ENCODE measurements at places on chromosomes 12 and 14.

GRCh38 chr14:70029296-70030132 is 150.3 kb downstream of the SMOC1 start:
- no peak for DNase-seq

DNA sequence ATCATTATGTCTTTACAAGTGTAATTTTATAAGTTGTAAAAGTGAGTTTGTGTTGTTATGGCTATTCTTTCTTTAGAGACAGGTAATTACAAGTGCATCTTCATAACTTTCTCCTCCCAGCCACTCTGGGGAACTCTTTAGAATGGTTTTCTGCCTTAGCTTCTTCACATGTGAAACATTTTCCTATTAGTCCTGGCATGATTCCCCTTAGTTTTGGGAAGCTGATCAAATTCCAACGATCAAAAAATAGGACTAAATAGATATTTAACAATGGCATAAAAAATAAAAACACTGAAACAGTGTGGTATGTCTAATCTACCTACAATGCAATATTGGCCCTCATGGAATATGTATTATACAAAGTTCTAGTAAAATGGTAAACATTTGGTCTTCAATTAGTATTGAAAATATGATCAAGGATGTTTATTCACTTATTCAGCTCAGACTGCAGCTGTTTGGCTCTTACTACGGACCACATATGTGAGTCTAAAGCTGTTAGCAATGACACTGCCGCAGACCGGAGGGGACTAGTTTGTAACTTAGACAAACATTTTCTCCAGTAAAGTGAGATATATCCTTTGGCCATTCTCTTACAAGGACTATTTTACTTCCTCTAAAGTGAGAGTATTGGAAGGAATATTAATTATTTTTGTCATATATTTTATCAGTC is 890.8 kb upstream of the USP15 start:
- DNase-seq, result no peak

DNA sequence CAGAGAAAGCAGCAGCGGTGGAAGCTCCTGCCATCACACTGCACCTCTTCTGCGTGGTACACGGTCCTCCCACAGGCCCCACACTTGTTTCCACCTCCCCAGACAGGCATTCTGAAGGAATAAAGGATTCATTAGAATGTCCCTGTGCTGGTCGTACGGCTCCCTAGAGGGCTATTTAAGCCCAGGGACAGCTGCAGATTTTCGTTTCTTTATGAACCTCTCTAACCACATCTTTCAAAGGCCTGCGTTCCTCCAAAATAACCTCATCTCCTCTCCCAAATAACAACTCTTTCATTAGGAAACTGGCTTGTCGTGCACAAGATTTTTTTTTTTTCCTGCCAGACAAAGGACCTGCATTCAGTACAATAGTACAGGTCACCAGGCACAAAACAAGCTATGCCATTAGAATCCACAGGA is 12.7 kb downstream of the CSRP2 start:
- DNase-seq, result no peak

DNA sequence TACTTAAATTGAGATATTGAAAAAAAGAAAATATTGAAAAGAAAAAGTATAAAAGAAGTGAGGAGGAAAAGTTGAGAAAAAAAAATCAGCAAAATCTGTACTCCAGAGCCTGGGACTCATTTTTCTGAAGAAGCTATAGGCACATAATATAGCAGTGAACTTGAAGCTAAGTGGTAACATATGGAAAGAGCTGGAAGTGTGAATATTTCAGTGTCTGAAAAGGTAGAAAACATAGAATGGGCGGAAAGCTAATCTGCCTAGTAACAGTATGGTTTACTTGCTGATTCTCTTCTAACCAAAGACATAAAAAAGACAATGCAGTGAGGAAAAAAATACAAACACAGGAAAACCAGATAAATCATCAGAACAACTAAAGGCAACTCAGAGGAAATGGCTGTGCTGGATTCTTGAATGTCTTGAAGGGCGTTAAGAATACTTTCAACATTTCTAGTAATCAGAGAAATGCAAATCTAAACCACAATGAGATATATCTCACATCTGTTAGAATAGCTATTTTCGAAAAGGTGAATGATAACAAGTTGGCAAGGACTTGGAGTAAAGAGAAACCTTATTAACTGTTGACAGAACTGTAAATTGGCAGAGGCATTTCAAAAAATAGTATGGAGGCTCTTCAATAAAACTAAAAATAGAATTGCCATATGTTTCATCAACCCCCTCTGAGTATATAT is 784.6 kb downstream of the LRFN5 start:
- no peak for DNase-seq

- no peak for DNase-seq
Measured at GRCh38 chr12:115209230-115209629, 525.3 kb upstream of the TBX3 start.

DNA sequence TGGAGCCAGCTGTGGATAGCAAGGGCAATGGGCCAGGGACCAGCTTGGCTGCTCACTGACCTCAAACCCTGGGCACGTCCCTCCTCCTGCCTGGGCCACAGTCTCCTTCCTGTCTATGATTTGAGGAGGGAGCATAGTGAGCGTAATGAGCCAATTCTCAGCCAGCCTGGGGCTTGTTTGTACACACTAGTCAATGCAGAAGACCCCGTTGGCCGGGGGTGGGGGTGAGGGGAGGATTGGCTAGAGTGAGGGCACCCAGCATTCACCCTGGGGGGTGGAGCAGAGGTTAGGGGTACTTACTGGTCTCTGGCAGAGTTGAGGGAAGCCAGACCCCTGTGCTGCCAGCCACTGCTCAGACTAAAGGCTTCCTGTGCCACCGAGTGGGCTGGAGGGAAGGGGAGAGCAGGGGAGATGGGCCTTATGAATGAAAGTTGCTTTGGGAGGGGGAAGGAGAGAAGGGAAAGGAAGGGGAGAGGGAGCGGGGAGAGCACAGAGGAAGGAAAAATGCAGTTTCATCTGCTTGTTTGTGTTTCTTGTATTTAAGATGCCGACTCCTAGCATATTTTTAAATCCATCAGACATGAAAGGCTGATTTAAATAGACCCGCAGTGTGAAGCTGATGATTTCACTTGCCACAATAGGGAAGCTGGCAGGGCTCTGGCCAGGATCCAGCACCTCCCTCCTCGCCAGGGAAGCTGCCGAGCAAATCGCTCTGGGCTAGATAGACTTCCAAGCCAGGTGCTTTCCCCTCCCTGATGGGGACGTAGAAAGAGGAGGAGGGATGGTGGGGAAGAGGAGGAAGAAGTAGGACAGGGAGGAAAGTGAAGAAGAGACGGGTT is 114.0 kb downstream of the PRMT8 start:
- no peak for DNase-seq

- no peak for DNase-seq
Measured at GRCh38 chr12:69024413-69024812, 91.4 kb upstream of the CPM start.

DNA sequence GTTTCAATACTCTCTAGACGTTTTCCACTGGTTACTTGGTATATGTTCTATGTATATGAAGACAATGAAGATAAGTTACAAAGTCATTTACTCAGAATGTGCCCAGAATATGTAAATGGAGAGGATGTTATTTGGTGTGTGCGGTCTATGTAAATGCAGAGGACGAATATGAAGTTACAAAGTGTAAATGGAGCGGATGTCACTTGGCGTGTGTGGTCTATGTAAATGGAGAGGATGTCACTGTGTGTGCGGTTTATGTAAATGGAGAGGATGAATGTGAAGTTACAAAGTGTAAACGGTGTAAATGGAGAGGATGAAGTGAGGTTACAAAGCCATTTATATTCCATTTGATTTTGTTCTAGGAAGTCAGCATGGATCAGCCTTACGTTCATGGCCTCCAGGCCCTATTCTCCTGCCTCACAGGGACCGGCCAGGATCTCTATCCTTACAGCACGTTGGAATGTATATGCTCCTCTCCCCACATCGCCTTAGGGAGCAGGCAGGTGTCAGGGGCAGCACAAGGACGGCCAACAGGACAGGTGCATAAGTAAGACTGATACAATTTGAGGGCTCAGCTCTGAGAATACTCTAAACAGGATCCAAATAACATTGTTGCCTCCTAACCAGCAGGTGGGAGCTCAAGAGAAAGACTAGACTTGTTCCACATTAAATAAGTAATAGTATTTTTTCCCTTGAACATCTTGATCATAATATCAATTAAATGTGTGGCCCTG is 42.4 kb downstream of the GLRX5 start:
- no peak for DNase-seq

- no peak for DNase-seq
Measured at GRCh38 chr14:51460011-51460410, 191.7 kb upstream of the FRMD6 start.

- no peak for DNase-seq
Measured at GRCh38 chr14:61620130-61620946, 75.0 kb upstream of the HIF1A start.

DNA sequence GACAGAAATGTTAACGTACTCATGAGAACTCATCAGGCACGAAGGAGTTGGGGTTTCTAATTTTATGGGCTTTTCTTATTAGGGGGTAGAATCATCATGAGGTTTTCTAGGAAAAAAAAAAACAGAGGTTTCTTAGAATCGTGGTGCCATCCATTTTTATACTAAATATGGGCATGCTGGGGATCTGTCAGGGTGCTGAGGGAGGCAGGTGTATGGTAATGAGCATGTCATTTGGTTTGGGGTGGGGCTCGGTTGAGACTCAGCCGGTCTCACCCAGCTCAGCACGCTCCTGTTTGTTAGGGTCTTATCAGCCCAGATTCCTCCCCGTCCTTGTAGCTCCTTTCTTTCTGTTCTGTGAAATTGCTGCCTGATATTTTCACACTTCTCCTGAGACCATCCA is 98.2 kb downstream of the DICER1 start:
- DNase-seq, result no peak

DNA sequence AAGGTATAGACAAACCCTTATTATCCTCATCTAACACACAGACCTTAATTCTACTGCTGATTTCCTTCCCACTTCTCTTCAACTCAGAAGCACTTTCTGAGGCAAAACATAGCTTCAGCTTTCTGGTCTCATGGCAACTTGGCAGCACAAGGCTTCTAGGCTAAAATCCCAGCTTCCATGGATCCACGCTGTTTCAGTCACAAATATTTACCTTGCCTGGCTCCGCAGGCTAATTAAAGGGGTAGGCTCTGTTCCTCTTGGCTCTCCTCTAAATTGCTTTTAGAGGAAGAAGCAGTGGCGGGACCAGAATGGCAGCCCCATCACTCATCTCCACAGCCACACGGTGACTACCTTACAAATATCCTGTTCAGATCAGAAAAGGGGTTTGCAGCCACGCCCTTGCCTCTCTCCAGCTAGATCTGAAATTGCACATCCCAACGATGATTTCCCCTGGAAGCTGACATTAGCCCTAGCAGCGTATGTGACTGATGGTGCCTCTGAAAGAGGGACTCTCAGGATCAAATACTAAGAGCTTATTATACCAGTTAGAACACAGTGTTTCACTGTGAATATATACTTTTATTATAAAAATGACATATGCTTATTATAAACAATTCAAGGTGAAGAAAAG is 221.5 kb upstream of the NUDT4 start:
- no peak for DNase-seq

- DNase-seq, result no peak
Measured at GRCh38 chr14:81394739-81395138, 5.4 kb downstream of the STON2 start.

DNA sequence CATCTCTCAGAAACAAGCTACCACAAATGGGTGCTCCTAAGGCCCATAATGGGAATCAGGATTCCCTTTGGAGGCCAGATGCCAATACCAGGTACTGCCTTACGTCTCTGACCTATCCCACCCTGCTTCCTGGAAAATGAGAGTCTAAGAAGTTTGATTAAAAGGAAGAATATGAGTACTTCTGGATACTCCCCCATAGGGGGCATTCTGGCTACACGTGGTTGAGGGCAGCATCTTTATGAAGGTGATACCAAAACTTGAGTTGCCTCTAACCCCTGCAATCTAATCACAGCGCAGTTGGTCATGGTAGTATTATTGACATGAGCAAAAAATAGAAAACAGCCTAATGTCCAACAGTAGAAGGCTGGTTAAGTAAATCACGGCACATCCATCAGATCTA is 184.2 kb upstream of the LHX5 start:
- no peak for DNase-seq

DNA sequence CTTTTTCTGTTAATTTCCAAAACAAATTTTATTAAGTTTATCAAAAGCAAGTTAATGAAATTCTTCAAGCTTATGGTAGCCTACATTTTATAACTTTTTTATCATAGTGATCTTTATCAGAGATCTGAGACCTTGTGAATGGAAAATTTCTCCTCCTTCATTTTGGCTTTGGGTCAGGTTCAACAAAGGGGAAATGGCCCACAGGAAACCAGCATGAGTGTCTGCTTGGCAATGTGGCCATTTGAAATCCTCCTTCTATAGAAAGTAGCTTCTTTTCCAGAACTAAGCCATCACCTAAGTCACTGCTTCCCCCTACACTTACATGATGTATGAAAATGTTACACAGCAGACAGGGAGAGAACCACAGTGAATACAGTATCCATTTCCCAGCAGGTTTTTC is 1.6 kb downstream of the RHOJ start:
- no peak for DNase-seq

DNA sequence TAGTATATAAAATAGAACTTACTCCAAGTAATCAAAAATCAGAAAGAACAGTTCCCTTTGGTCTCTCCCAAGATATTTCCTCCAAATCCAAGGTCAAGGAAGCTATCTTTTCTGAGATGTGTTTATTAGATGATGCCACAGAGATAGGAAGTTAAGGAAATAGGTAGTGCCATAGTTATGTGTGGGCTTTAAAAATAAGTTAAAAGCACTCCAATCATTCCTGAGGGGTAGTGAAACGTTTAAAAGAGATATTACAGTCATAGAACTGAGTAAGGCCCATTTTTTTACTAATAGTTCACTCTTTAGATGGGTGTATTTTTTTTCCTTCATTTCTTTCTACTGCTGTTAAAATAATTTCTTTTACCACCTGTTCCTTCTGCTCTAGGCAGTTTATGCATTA is 1630.9 kb upstream of the SEL1L start:
- DNase-seq, result no peak

- DNase-seq, result no peak
Measured at GRCh38 chr12:48198672-48198971, 4.5 kb downstream of the OR10AD1 start.

DNA sequence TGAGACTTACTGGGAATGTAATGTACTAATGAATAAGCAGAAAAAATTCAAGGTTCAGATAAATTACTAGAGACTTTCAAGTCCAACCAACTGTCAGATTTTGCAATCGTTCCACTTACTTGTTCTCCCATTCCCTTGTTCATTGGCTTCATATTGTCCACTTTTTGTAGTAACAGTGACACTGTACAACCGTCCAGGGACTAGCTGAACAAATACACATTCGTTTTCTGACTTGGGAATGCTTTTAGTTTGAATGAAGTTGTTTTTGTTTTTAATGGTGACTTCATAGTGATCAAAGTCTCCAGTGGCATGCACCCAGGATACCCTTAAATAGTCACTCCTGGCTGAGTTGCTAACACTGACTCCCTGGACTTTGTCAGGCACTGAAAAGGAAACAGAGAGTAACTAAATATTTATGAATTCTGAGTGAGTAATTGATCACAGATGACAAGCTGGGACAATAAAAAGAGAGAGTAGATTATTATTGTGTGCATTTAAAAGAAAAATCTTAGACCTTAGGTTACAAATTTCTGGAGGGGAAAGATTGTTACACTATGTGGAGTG is 65.4 kb downstream of the PTPRB start:
- no peak for DNase-seq
